B cell (primary cell): ENCODE measurements at places on chromosomes 2 and 18. TPM values are rescaled to one million over a fixed set of nuclear protein-coding genes. Genes with fewer than 3 reads are reported as not detected.

- DNase-seq = no peak
- no peaks in the 10 kb centered on the region for H3K4me1 ChIP-seq
- H3K27ac ChIP-seq = no peak overlapping the region
- H3K4me3 ChIP-seq = no peak overlapping the region
- H3K27me3 ChIP-seq = no peaks in the 10 kb centered on the region
These were observed 84.8 kb downstream of the OSBPL6 start for GRCh38 chr2:178279142-178279541.

DNA sequence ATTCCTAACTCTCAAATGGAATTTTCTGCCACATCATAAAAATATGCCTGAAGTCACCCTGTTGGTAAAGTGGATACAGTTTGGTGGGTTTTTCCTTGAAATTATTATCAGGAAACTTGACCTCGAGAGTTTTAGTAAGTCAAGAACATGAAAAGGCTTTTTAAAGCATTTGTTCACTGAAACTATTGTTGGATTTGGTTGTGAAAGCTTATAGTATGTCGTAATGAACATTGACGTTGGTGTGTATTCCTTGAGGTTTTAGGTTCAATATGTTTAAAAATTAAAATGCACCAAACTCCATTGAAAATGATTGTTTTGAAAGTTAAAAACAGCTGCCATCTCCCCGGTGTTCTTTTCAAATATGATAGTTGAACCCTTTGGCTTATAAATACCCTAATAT is 30.8 kb downstream of the AOX1 start:
- no peak for DNase-seq
- H3K4me3 ChIP-seq = no peak overlapping the region
- peaks cover 5% of the 10 kb centered on the region for H3K4me1 ChIP-seq
- H3K27me3 ChIP-seq = no peaks in the 10 kb centered on the region
- H3K36me3 ChIP-seq = no peaks in the 10 kb centered on the region

GRCh38 chr18:55251254-55251971 is 292.2 kb upstream of the CCDC68 start:
- H3K4me3 ChIP-seq = no peak overlapping the region
- H3K36me3 ChIP-seq = peaks cover 71% of the 10 kb centered on the region
- H3K27ac ChIP-seq = no peak overlapping the region
- no peak for DNase-seq

DNA sequence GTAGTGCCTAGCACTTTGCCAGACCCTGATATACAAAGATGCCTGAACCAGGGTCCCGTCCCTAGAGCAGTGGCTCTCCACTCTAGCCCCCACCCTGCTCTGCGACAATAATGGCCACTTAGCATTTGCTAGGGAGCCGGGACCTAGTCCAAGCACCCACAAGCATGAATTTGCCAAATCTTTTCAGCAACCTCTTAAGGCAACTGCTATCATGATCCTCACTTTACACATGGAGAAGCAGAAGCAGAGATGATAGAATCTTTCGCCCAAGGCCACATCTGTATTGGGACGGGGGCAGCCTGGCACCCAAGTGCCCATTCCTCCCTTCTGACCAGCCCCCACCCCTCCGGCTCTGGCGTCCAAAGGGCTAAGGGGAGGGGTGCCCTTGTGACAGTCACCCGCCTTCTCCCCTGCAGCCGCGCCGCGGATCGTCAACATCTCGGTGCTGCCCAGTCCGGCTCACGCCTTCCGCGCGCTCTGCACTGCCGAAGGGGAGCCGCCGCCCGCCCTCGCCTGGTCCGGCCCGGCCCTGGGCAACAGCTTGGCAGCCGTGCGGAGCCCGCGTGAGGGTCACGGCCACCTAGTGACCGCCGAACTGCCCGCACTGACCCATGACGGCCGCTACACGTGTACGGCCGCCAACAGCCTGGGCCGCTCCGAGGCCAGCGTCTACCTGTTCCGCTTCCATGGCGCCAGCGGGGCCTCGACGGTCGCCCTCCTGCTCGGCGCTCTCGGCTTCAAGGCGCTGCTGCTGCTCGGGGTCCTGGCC is 13.0 kb downstream of the SIGLEC15 start:
- DNase-seq = no peak
- H3K27ac ChIP-seq = no peak overlapping the region
- no peaks in the 10 kb centered on the region for H3K36me3 ChIP-seq
- H3K4me3 ChIP-seq = no peak overlapping the region
- H3K4me1 ChIP-seq = peaks cover 8% of the 10 kb centered on the region
- peaks cover 46% of the 10 kb centered on the region for H3K27me3 ChIP-seq

- no peak overlapping the region for H3K4me3 ChIP-seq
- DNase-seq = no peak
- peaks cover 18% of the 10 kb centered on the region for H3K4me1 ChIP-seq
- no peaks in the 10 kb centered on the region for H3K36me3 ChIP-seq
- H3K27ac ChIP-seq = no peak overlapping the region
These were observed 34.1 kb upstream of the SP3 start for GRCh38 chr2:173999272-173999671.

- H3K27me3 ChIP-seq = peaks cover 21% of the 10 kb centered on the region
- no peak for DNase-seq
- no peak overlapping the region for H3K4me3 ChIP-seq
- peaks cover 5% of the 10 kb centered on the region for H3K4me1 ChIP-seq
These were observed 98.9 kb upstream of the ODC1 start for GRCh38 chr2:10546975-10547391.

GRCh38 chr2:157256626-157257025 is 879 bp upstream of the GALNT5 start:
- no peak for DNase-seq
- H3K27ac ChIP-seq = no peak overlapping the region
- no peaks in the 10 kb centered on the region for H3K36me3 ChIP-seq
- H3K4me1 ChIP-seq = no peaks in the 10 kb centered on the region
- H3K27me3 ChIP-seq = no peaks in the 10 kb centered on the region

TRABD2A gene
- 10.1 and 17.7 TPM in 2 replicates for polyA plus RNA-seq
